Activated CD4-positive, alpha-beta T cell treated with anti-CD3 and anti-CD28 coated beads for 4 hours (primary cell): ENCODE measurements at places on chromosomes 12 and 14.

GRCh38 chr12:81205416-81205815, 127.5 kb downstream of the ACSS3 start:
- DNase-seq = no peak

GRCh38 chr14:91893669-91894068, 26.3 kb upstream of the TC2N start:
- DNase-seq = no peak

- DNase-seq = no peak
Measured at GRCh38 chr12:56804684-56805083, 41.6 kb downstream of the HSD17B6 start.

GRCh38 chr12:62922539-62922938, 12.4 kb downstream of the PPM1H start:
- DNase-seq = no peak

GRCh38 chr12:110796952-110797351, 49.8 kb upstream of the CCDC63 start:
- DNase-seq = no peak

GRCh38 chr12:47184813-47185212, 105.1 kb upstream of the AMIGO2 start:
- no peak for DNase-seq

DNA sequence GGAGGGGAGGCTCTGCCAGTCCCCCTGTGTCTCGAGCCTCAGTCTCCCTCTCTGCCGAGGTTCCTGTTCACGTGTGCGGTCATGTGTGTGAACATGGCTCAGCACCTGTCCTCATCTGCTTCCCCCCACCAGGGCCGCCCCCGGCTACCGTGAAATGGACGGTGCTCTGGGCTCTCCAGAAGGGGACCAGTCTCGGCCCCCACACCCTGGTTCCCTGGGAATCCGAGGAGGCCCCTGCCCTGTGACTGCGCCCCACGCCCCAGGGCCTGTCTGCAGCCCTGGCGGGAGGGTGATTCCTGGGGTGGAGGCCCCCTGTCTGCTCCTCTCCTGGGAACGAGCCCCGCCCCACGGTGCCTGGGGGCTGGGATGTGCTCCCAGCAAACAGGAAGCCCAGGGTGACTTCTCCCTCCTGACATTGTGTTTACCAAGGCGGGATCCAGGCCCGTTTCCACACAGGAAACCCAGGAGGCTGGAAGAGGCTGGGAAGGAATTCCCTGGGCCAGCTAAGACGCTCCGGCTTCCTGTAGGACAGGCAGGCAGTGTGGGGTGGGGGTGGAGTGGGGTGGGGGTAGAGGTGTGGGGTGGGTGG, 46.6 kb downstream of the KIF26A start:
- no peak for DNase-seq

DNA sequence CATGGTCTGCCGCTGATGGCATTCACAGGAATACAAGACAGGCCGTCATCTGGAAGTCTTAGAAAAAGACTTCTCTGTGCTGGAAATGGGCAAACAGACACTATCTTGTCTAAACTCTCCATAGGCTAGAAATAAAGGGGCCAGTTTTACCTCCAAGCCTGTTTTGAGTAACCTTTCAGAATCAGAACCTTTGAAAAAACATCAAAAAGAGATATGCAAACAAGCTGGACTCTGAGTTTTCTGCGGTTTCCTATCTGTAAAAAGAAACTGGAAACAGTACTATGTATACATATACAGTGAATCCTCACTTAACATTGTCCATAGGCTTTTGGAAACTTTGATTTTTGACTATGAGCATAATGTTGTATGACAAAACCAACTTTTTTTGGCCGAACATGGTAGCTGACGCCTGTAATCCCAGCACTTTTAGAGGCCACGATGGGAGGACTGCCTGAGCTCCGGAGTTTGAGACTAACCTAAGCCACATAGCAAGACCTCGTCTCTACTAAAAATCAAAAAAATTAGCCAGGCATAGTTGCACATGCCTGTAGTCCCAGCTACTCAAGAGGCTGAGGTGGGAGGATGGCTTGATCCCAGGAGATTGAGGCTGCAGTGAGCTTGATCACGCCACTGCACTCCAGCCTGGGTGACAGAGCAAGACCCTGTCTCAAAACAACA, 92.9 kb upstream of the MAX start:
- no peak for DNase-seq

DNA sequence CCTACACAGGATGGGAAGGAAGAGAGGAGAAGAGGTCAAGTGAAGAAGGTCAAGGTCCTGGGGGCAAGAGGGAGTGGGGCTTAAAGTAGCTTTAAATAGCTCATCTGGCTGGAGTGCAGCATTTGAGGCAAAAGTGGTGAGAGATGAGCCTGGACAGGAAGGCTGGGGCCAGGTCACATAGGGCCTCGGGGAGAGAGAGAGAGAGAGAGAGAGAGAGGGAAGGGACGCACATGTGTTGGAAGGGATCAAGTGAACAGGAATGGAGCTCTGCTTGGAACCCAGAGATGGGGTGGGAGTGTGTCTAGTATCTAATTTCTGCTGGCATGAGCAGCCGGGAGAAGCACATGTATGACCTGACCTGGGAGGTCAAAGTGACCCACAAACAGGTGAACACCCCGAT, 407.5 kb downstream of the MED13L start:
- no peak for DNase-seq
